ENCODE measurements at places on chromosomes 16 and 17. TPM values are rescaled to one million over a fixed set of nuclear protein-coding genes. Genes with fewer than 3 reads are reported as not detected.

DNA sequence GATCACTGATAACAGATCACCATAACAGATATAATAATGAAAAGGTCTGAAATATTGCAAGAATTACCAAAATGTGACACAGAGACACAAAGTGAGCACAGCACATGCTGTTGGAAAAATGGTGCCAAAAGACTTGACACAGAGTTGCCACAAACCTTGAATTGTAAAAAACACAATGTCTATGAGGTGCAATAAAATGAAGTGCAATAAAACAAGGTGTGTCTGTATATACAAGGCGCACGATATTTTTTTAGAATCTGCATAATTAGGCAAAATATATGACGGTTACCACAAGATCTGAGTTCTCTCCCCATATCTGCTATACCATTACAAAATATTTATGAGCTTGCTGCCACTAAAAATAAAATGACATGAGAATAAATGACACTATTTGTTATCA lies 171.9 kb upstream of the AXIN2 start:
- no peak overlapping the region for H3K27ac ChIP-seq
- no peak overlapping the region for H3K4me3 ChIP-seq
- no peaks in the 10 kb centered on the region for H3K36me3 ChIP-seq

DNA sequence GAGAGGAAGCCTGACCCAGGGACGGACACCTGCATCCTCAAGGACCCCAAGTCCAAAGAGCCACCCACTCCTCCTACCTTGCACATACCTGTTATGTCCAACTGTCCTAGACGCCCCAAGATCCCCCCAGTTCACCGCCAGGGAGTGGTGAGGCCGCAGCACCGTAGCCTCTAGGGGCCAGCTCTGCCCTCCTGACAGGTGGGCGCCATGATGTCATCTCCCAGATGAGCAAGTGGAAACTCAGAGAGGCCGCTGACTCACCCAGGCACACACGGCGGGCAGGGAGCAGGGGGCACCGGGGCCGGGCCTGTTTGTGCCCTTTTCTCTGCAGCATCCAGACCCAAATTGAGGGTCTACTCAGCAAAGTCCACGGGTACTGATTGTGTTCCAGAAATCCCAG lies 4.8 kb upstream of the ZNF469 start:
- no peaks in the 10 kb centered on the region for H3K27me3 ChIP-seq
- no peaks in the 10 kb centered on the region for H3K36me3 ChIP-seq
- peak; percentile 36 for DNase-seq
- H3K4me3 ChIP-seq = no peak overlapping the region
- no peak overlapping the region for H3K27ac ChIP-seq
- no peaks in the 10 kb centered on the region for H3K4me1 ChIP-seq

- no peaks in the 10 kb centered on the region for H3K4me1 ChIP-seq
- no peaks in the 10 kb centered on the region for H3K27me3 ChIP-seq
- no peak overlapping the region for H3K27ac ChIP-seq
- no peaks in the 10 kb centered on the region for H3K36me3 ChIP-seq
- H3K4me3 ChIP-seq = no peak overlapping the region
Measured at GRCh38 chr17:12349297-12349696, 316.4 kb upstream of the MYOCD start.

GRCh38 chr17:42183741-42184711 lies 1.2 kb downstream of the HCRT start:
- H3K36me3 ChIP-seq = no peaks in the 10 kb centered on the region
- peak overlapping the region; percentile 73 for H3K4me3 ChIP-seq
- no peak overlapping the region for H3K27ac ChIP-seq

CORO6 gene
- polyA plus RNA-seq = 2.9 TPM
